ENCODE measurements at places on chromosomes 3 and 15.

- DNase-seq, result no peak
These were observed 72.3 kb downstream of the BLM start for GRCh38 chr15:90789462-90789861.

- no peak for DNase-seq
These were observed 72.9 kb downstream of the EPHA3 start for GRCh38 chr3:89180334-89180733.

GRCh38 chr3:99016452-99016851, 115.0 kb upstream of the DCBLD2 start:
- DNase-seq, result no peak

GRCh38 chr3:188944108-188944507, 227.7 kb upstream of the TPRG1 start:
- no peak for DNase-seq

DNA sequence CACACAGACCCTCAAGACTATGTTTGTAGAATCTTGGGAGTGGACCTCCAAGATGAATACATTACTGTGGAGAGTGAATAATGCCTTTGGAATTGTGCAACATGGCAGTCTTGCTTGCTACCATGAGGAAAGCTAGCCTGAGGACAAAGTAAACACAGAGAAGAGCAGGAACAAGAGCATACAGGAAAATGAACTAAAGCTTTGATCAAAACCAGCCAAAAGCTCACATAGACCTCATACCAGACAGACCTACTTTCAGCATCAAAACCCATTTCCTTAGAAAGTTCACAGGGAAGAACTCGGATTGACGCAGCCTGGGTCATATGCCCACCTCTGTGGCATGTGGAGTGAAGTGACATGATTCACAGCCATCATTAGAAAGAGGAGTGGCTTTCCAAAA, 3.3 kb upstream of the RAB8B start:
- DNase-seq, result no peak

GRCh38 chr15:26660241-26660640, 112.6 kb downstream of the GABRB3 start:
- DNase-seq, result no peak

- no peak for DNase-seq
These were observed 50.3 kb downstream of the FILIP1L start for GRCh38 chr3:100063929-100064461.

DNA sequence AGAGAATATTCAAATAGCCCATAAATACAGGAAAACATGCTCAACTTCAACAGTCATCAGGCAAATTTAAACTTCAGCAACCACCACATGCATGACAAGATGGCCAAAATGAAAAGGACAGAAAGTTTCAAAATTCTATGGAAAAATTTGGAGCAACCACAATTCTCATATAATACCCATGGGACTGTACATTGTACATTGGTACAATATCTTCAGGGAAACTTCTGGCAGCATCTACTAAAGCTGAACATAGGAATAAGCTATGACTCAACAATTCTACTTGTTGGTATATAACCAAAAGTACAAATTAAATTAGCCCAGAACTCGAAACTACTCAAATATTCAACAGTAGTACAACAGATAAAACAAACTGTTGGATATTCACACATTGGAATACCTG, 847.6 kb downstream of the TBL1XR1 start:
- DNase-seq, result no peak

DNA sequence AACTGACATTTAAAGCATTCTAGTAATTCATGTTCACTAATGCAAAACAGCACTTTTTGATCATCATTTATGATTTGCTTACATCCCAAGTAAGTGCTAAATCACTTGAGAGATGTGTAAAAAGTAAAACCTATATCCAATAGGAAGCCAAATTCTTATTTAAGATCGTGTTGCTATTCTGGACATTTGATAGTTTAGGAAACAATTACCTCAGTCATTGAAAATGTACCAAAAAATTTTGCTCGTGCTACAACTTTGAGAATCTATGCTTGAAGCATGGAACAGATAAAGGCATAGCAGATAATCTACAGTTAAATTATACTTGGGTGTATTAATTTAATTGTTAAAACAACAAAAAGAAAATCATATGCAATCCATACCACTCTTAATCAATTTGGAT, 571.6 kb upstream of the NR2F2 start:
- no peak for DNase-seq

- no peak for DNase-seq
These were observed 366.4 kb upstream of the AGTR1 start for GRCh38 chr3:148331081-148331846.

GRCh38 chr3:24457719-24458118, 36.9 kb downstream of the THRB start:
- DNase-seq, result no peak

- no peak for DNase-seq
These were observed 5.3 kb downstream of the PDIA5 start for GRCh38 chr3:123072152-123072551.

GRCh38 chr3:129766135-129766534, 127.4 kb downstream of the TMCC1 start:
- no peak for DNase-seq

DNA sequence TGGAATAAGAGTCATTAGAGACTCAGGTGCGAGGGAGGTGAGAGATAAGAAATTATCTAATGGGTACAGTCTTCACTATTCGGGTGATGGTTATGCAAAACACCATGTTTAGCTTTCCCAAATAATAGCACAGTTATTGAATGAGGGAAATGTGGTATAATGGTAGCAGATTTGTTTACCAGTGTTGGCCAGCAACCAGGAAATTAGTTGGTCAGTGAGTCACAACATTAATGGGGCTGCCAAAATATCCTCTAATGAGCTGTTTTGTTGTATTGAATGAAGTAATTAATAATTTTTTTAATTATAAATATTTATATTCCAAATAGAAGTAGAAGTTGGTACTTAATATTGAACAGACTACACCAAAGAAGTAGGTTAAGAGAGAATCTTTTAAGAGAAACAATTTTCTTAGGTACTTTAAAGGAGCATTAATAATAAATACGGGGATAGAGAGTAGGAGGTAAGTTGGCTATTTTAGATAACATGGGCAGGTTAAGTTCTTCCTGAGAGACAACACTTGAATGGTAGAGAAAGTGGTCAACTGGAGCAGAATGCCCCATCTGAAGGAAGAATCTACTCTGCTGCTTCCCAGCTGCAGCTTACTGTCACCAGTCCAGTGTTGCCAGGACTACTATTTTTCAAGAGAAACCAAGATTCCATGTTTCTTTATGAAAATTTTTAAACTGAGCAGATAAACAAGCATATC, 218.8 kb downstream of the UBE2E2 start:
- DNase-seq, result no peak

DNA sequence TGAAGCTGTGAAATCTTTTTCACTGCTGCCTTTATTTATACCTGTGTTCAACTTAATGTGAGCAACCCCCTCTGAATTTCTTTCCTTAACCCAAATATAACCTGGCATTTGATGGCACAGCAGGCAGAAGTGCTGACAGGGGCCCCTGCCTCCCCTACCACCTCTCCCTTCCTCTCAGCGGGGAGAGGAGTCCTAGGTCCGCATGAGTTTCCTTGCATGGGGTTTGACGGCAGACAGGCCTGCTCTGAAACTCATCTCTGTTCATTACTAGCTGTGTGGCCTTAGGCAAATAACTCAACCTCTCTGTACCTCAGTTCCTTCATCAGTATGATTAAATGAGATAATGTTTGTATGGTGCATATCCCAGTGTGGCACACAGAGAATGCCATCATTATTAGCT, 79.7 kb downstream of the SEC22A start:
- DNase-seq, result no peak

GRCh38 chr3:46845397-46845859, 17.8 kb downstream of the MYL3 start:
- no peak for DNase-seq

DNA sequence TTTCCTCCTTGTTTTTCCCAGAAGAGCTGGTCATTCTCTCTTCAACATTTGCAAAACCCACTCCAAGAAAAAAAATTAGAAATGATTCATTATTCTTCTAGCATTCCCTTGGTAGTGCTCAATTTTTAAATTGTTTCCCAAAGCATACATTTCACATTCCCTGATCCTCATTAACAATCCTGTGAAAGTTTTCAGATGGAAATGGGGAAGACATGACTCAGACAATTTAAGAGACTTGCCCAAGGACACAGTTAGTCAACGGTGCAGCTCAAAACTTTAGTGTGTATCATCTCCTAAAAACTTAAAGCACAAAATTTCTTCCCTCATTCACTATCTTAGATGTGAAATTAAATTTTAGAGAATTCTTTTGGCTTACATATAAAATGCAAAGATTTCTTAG, 17.1 kb upstream of the ABI3BP start:
- DNase-seq, result no peak

GRCh38 chr3:128498127-128498626, 5.2 kb upstream of the GATA2 start:
- DNase-seq, result no peak

- DNase-seq, result no peak
These were observed 182.2 kb downstream of the MEGF11 start for GRCh38 chr15:66071160-66071920.

All from NCI-H1436 (cell line).